SK-MEL-5 (cell line): ENCODE measurements at places on chromosomes 1 and 21.

DNA sequence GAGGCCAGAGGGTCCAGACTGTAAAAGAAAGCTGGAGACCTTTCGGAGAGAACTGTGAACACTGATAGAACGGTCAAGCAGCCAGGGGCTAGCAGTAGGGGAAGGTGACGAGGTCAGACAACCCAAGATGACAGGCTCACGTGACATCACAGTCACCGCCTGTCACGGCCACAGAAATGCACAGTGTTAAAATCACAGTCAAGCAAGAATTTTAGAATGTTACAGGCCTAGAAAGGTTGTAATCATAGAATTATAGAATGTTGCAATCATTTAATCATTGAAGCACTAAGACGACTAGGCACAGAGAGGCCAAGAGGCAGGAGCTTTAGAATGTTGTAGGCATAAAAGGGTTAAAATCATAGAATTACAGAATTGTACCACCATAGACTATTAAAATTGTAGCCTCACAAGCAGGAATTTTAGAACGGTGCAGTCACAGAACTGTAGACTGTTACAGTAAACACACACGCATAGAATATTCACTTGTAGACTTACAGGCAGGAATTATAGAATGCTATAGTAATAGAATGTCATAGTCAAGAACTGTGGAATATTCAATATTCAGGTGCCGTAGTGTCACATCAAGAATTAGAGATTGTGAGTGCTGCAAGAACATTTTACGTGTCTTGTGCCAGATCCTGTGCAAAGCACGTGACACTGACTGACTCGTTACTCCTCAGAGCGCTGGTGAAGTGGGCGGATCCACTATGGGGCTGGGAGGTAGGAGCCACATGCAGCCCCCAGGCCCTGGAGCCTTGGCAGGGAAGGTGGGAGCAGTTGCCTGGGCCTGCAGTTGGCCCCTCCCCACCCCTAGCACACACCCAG, 118.1 kb downstream of the EPHB2 start:
- peak; percentile 53 for DNase-seq

DNA sequence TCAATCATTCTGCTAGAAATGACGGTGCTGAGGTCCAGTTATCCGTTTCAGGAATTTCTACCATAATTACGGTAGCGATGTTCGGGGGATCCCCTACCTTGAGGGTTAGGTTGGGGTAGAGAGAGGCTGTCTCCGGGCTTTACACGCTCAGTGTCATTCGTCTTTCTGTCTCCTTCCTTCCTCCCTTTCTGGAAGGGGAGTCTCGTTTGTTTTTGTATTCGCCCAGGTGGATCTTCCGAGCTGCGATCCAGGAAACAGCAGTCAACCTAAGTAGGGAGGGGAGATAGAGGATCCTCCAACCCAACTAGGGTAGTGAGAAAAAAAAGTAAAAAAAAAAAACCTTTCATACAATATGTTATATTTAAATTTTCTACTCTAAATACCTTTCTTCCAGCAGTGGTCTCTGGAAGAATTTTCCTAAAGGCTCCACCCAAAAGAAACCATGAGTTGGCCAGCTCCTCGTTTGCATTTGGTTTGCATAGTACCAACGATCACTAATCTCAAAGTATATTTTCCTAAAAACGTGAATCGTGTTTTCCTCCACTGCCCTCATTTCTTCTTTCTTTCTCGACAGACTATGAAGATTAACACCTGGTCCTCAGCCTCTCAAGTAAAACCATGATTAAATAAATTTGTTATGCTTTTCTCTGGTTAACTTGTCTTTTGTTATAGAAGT, 611 bp upstream of the PIK3C2B start:
- DNase-seq, result no peak

DNA sequence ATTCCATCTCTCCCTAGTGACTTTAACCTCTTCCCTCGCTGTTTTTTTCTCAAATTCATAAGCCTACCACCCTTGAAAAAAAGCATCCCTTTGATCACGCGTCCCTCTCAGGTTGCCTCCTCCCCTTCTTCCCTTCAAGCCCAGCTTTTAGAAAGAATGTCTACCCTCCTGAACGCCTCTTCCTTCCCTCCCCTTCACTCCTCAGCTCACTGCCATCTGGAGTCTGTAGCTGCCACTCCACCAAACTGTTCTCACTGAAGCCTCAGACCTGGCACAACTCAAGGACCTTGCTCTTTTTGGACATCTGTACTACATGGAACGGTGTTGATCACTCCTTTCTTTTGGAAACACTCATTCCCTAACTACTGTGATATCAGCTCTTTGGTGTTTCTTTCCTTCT, 80.6 kb downstream of the SLC25A24 start:
- DNase-seq, result no peak

- DNase-seq, result no peak
Observed at GRCh38 chr1:90557706-90558105, 159.4 kb downstream of the BARHL2 start.

- no peak for DNase-seq
Observed at GRCh38 chr1:68359045-68359444, 90.7 kb downstream of the RPE65 start.
